Left lung (tissue), 14 donors: ENCODE measurements at places on chromosomes 12 and 14.

DNA sequence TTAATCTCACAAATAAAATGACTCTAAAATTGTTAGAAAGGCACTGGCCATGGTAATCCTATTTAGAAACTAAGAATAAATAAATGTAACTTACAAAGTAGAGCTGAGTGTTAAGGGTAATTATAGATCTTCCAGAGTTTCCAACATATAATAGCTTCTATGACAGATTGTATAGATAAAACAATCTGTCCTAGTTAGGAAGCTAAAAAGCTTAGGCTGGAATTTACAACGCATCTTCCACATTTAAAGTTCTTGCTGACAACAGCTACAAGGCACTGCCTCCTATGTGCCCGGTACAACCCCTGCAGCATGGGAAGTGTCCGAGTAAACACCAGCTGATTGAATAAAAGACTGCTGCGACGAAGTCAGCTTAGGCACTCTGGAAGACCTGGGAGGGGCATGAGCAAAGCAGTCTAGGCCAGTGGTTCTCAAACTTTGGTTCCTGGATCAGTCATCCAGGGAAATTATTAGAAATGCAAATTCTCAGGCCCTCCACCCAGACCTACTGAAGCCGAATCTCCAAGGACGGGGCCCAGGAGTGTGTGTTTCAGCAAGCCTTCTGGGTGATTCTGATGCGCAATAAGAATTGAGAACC lies 635.6 kb upstream of the TBX3 start:
- no peaks in the 10 kb centered on the region for H3K4me1 ChIP-seq
- H3K36me3 ChIP-seq: no peaks in the 10 kb centered on the region
- H3K27me3 ChIP-seq: no peaks in the 10 kb centered on the region
- H3K4me3 ChIP-seq: no peak overlapping the region
- no peak for DNase-seq

DNA sequence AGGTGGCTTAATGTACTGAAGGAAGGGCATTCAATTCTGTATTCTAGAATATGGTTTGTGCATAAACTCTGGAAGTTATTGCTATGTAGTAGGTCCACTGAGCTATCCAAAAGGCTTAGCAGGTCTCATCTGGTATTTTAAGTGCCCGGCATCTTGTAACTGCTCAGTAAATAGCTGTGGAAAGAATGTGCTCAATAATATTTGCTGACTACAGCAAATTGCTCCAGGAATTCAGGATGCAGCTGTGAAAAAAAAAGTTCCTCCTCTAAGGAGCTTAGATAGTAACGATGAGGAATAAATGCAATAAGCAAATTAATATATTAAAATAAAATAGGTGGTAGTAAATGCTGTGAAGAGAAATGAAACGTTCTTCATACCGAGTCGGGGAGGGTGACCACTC lies 857.1 kb downstream of the AACS start:
- H3K36me3 ChIP-seq: no peaks in the 10 kb centered on the region
- H3K27ac ChIP-seq: no peak overlapping the region
- H3K4me3 ChIP-seq: no peak overlapping the region
- no peak for DNase-seq
- H3K27me3 ChIP-seq: no peaks in the 10 kb centered on the region

GRCh38 chr12:111201036-111201435 lies 167.9 kb downstream of the PHETA1 start:
- H3K4me3 ChIP-seq: no peak overlapping the region
- H3K4me1 ChIP-seq: no peaks in the 10 kb centered on the region
- no peaks in the 10 kb centered on the region for H3K36me3 ChIP-seq
- peaks cover 74% of the 10 kb centered on the region for H3K27me3 ChIP-seq
- no peak for DNase-seq

DNA sequence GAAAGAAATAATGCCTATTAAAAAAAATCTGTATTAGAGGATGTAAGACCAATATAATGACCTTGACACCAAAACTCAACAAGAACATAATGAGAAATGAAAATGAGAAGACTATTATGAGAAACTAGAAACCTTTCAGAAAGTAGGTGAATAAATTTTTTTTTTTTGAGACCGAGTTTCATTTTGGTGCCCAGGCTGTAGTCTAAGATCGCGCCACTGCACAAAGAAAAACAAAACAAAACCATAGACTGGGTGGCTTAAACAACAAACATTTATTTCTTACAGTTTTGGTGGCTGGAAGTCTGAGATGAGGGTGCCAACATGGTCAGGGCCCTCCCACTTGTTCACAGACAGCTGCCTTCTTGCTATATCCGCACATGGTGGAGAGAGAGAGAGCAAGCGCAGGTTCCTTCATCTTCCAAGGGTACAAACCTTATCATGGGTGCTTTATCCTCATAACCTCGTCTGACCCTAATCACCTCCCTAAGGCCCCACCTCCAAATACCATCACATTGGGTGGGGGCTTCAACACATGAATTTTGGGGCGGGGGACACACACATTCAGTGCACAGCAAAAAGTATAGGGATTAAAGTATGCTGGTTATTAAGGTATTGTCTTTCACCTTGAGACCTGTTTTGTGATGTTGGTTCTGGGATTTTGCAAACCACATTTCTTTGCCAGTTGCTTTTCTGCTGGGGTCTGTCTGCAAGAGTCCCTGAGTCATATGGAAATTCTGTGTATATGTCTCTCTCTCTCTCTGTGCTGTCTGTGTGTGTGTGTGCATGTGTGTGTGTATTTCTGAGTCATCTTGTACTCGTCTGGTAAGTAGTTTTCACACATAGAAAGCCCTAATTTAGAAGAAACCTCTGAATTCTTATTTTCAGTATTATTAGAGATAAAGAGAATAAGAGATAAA lies 26.2 kb downstream of the ZCRB1 start:
- no peak overlapping the region for H3K27ac ChIP-seq
- no peaks in the 10 kb centered on the region for H3K36me3 ChIP-seq
- no peaks in the 10 kb centered on the region for H3K4me1 ChIP-seq

GRCh38 chr14:99023371-99023770 lies 248.6 kb downstream of the BCL11B start:
- H3K36me3 ChIP-seq: no peaks in the 10 kb centered on the region
- H3K4me1 ChIP-seq: no peaks in the 10 kb centered on the region
- no peak overlapping the region for H3K4me3 ChIP-seq
- no peak overlapping the region for H3K27ac ChIP-seq
- DNase-seq: no peak

GRCh38 chr14:56131004-56131864 lies 13.0 kb downstream of the PELI2 start:
- no peak overlapping the region for H3K4me3 ChIP-seq
- no peak overlapping the region for H3K27ac ChIP-seq

- peak overlapping the region; percentile 81 for H3K27ac ChIP-seq
- peaks cover 3% of the 10 kb centered on the region for H3K36me3 ChIP-seq
- H3K4me1 ChIP-seq: peaks cover 39% of the 10 kb centered on the region
- peak; percentile 67 for DNase-seq
Observed at GRCh38 chr14:95515080-95515489, 1.4 kb downstream of the SYNE3 start.

DNA sequence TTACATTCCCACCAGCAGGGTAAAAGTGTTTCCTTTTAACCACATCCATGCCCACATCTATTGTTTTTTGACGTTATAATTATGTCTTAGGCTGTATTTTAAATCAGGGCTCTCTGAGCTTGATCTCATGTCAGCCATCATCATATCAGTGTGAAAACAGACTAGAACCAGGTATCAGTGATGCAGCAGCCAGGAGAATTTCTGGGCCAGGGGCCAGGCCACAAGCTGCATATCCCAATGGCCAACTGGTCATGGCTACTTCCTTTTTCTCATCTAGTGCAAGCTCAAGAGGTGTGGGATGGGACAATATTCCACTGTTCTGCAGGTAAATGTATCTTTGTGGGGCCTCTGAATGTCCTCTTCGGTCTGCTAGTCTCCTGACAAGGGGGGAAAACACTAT lies 125.1 kb downstream of the CRADD start:
- no peak for DNase-seq
- H3K4me3 ChIP-seq: no peak overlapping the region
- no peak overlapping the region for H3K27ac ChIP-seq
- no peaks in the 10 kb centered on the region for H3K36me3 ChIP-seq
- H3K27me3 ChIP-seq: no peaks in the 10 kb centered on the region

DNA sequence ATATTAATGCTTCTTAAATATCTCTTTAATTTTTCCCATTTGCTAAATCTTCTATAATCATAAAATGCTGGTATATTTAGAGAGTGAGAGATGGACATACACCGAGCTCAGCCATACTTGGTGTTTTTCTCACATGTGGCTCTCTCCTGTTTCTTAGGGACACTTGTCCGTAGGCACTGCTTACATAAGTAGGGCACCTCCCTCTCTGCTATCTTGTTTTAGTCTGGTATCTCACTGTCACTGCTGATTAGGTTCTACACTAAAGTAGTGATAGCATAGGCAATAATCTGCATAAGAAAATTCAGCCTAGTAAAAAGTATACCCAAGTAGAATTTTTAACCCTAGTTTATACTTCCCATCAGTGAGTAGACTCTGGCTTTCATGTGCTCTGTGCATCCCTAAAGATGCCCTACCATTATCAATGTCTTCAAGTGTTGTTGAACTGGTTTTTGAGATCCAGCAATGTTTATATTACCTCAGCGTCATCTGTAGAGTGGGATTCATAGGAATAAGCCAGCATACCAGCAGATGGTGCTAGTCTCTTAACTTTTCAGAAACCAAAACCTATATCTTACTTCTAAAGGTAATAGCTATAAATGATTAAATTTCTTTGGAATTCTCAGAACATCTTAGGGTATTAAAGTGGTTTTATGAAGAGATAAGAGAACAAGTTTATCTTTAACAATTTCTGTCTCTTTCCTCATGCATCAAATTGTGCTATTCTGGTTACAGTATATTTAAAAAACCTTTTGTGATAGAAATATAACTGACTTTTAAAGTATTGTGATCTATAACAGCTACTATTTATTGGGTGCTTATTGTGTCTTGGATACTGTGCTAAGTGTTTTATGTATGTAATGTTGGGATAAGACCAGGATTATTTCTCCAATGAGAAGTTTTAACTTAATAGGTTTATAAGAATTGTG lies 32.9 kb downstream of the ARID2 start:
- H3K36me3 ChIP-seq: no peaks in the 10 kb centered on the region
- no peaks in the 10 kb centered on the region for H3K27me3 ChIP-seq
- no peak for DNase-seq
- H3K4me1 ChIP-seq: no peaks in the 10 kb centered on the region

GRCh38 chr14:100426314-100426713 lies 103.2 kb downstream of the SLC25A47 start:
- no peak overlapping the region for H3K4me3 ChIP-seq
- H3K27me3 ChIP-seq: no peaks in the 10 kb centered on the region
- no peak overlapping the region for H3K27ac ChIP-seq
- DNase-seq: no peak
- H3K36me3 ChIP-seq: no peaks in the 10 kb centered on the region

GRCh38 chr12:120662879-120663278 lies 22.5 kb downstream of the CABP1 start:
- no peaks in the 10 kb centered on the region for H3K4me1 ChIP-seq
- H3K27ac ChIP-seq: no peak overlapping the region
- DNase-seq: no peak
- no peaks in the 10 kb centered on the region for H3K27me3 ChIP-seq
- H3K4me3 ChIP-seq: no peak overlapping the region

DNA sequence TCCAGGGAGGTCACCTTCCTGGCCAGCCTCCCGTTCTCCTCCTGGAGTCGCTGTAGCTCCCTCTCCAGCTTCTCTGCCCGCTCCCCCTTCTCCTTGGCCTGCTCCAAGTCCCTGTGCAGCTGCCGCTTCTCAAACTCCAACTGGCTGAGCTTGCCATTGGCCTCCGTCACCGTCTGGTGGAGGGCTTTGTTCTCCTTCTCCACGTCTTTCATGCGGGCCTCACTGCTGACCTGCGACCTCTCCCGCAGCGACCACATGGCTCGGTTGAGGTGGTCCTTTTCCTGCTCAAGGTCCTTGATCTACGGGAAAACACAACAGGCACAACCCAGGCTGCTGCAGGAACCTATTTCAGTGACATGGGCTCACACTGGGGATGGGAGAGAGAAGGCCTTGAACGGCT lies 69.3 kb upstream of the GPR68 start:
- H3K36me3 ChIP-seq: peaks cover 59% of the 10 kb centered on the region
- H3K27me3 ChIP-seq: no peaks in the 10 kb centered on the region
- H3K4me3 ChIP-seq: no peak overlapping the region
- DNase-seq: no peak
- peaks cover 11% of the 10 kb centered on the region for H3K4me1 ChIP-seq
- H3K27ac ChIP-seq: no peak overlapping the region

- H3K27ac ChIP-seq: no peak overlapping the region
- no peaks in the 10 kb centered on the region for H3K4me1 ChIP-seq
- H3K36me3 ChIP-seq: no peaks in the 10 kb centered on the region
- DNase-seq: no peak
- H3K27me3 ChIP-seq: no peaks in the 10 kb centered on the region
- H3K4me3 ChIP-seq: no peak overlapping the region
Observed at GRCh38 chr12:76201316-76201715, 116.8 kb upstream of the NAP1L1 start.

- H3K4me1 ChIP-seq: peaks cover 22% of the 10 kb centered on the region
- H3K36me3 ChIP-seq: no peaks in the 10 kb centered on the region
- H3K27me3 ChIP-seq: peaks cover 21% of the 10 kb centered on the region
- no peak overlapping the region for H3K4me3 ChIP-seq
- H3K27ac ChIP-seq: no peak overlapping the region
- DNase-seq: no peak
Observed at GRCh38 chr12:94144781-94145180, 3.6 kb upstream of the PLXNC1 start.

GRCh38 chr12:121765573-121765972 lies 27.9 kb downstream of the RHOF start:
- no peaks in the 10 kb centered on the region for H3K4me1 ChIP-seq
- H3K27ac ChIP-seq: no peak overlapping the region
- H3K27me3 ChIP-seq: no peaks in the 10 kb centered on the region
- DNase-seq: no peak
- H3K4me3 ChIP-seq: no peak overlapping the region
- H3K36me3 ChIP-seq: no peaks in the 10 kb centered on the region
